ENCODE measurements at places on chromosomes 2 and 18.
A peak's percentile ranks its signal among the peaks of the same experiment; 100 is the strongest.

DNA sequence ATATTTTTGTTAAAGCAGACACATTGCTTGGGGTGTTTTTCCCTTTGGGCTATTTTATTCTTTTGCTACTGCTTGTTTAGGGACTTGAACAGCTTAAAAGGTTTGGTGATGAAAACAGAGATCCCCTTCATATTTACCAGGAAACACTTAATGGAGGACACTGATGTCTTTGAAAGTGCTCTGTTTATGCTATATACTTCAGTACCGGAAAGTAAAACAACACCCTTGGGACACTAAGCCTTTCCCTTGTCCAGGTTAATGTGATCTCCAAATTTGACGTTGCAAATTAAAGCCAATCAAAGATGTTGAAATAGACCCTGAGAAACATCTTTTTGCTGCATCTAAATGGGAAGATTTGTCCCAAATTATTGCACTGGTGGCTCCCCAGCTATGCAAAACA is 564.6 kb upstream of the PKDCC start:
- DNase-seq = no peak

DNA sequence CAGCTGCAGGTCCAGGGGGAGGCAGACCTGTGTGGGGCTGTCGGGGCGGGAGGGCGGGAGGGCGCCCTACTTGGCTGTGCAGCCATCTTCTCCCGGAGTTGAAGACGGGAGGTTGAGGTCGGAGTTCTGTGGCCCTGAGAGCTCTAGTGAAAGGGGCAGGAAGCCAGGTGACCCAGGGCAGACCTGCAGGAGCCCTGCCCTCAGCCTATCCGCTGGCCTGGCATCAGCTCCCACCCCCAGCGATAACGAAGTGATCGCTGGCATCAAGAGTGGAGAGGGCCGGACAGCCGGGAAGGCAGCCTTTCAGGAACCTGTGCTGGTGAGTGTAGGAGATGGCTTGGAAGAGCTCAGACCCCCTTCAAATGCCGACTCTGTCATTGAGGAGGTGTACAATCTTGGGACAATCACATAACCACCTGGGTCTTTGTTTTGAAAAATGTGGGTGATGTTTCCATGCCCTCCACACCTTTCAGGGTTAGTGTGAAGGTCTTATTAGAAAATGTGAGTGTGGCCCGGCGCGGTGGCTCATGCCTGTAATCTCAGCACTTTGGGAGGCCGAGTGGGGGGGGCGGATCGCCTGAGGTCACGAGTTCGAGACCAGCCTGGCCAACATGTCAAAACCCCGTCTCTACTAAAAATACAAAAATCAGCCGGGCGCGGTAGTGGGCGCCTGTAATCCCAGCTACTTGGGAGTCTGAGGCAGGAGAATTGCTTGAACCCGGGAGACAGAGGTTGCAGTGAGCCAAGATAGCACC is 1.3 kb downstream of the ARHGEF4 start:
- DNase-seq = no peak

DNA sequence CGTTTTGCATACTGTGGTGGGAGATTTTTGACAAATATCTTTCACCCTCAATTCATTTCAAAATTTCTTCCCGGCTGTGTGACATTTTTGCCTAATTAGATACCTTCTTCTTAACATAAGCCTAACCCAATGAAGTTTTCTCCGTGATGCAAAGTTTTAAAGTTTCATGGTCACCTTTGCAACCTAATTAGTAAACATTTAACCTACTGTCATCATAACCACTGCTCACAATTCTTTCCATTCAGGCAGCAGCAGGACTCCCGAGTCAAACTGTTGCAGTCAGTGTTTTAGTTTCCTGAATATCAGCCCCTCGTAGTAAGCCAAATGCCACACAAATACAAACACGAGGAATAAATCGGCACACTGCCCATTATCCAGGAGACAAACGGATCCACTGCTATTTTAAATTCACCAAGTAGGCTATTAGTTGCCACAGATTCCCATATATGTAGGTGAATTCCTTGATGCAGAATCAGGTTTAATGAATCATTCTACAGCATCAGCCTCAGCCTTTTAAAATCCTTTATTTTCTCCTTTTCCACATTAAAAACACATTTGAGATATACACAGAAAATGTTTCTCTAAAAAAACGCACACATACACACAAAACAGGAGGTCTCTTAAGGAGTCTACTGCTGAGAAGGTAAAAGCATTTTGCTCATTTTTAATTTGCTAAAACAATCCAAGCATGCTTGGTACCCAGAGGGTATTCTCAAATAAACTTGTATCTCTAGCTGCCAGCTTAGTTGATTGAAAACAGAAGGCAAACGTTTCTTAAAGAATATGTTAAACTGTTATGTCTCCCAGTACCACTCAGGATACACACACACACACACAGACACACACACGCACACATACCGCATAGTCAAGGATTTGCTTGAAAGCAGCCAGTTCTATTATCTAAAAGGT is 106.5 kb upstream of the KCTD1 start:
- DNase-seq = peak; percentile 54

GRCh38 chr2:42202634-42203008 is 33.5 kb downstream of the EML4 start:
- no peak for DNase-seq

- DNase-seq = no peak
These were observed 1.0 kb upstream of the B3GNT7 start for GRCh38 chr2:231394211-231395141.

- DNase-seq = no peak
These were observed 274.9 kb downstream of the NDUFA10 start for GRCh38 chr2:239750045-239750835.

DNA sequence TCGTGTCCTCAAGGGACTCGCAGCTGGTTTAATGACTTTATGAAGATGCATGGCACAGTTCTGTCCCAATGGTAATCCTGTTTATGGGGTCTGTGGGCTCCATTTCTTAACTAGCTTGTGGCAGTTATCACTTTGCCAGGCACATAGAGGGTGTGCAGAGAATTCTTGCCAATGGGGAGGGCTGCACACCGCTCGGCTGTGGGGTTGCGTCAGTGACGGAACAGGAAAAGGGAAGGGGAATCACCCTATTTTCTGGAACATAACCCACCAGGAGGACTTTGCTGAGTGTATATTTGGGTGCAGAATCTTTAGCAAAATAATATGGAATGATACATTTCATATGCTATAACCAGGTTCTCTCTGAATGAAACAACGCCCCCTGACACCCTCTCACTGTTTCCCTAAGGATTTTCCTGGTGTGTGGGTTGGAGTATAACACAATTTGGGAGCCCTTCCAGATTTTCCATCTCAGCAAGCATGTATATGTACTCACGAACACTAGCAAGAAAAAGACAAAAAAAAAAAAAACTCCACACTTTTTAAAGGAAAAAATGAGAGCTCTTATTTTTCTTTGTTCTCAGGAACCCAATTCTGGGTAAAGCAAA is 43.9 kb upstream of the TRIB2 start:
- no peak for DNase-seq

DNA sequence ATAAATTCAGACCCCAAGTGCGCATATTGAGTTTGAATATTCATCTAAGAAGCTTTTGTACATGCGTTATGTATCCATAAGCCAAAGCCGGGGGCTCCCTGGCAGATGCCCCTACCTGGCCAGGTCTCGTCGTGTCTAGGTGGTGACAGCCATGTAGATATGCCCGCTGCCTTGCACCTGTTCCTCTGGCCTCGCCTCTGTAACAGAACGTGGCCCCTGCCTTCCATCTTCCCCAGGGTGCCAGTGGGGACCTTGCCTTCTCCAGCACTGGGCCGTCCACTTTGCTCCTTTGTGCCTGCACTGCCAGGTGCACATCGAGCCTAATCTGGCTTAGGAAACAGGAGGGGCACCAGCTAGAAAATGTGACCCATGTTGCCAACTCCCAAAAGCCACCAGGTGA is 198.2 kb downstream of the AGAP1 start:
- no peak for DNase-seq

DNA sequence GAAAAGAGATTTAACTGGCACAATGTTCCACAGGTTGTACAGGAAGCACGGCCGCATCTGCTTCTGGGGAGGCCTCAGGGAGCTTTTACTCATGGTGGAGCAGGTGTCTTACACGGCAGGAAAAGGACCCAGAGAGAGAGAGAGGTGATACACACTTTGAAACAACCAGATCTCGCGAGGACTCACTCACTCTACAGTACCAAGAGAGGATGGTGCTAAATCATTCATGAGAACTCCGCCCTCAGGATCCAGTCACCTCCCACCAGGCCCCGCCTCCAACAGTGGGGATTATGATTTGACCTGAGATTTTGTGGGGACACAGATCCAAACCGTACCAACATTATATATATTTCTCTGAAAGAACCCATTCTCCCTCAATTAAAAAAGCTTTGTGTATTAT is 79.7 kb upstream of the DOCK10 start:
- DNase-seq = no peak

DNA sequence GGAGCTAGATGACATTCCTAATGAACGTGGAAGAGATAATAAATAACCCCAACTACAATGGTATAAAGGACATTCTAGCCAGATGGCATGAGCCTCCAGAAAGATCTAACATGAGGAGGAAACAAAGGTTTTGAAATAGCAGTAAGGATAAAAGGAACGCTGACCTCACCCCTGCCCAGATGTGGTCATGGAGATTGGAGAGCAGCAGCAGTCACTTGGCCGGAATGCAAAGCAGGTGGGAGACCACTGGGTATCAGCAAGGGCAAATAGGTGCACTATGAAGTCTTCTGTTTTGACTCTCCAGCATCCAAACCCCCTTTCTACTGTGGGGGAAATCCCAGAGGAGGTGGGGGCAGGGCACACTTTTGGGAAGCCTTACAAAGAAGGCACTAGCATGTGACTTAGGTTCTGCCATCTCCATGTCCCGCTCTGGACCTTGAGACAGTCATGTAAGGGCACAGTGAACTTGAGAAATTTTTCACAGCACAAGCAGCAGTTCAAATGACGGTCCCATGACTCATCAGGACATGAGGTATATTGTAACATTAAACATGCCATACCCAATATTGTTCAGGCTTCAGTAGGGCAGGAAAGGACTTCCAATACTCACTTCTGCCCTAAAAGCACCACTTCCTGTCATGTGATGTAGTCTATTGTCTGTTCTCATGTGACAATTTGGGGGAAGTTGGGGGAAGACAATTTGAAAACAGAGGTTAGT is 55.2 kb downstream of the METTL4 start:
- peak; percentile 88 for DNase-seq

- DNase-seq = no peak
These were observed 424.3 kb upstream of the ACVR2A start for GRCh38 chr2:147420517-147420916.

DNA sequence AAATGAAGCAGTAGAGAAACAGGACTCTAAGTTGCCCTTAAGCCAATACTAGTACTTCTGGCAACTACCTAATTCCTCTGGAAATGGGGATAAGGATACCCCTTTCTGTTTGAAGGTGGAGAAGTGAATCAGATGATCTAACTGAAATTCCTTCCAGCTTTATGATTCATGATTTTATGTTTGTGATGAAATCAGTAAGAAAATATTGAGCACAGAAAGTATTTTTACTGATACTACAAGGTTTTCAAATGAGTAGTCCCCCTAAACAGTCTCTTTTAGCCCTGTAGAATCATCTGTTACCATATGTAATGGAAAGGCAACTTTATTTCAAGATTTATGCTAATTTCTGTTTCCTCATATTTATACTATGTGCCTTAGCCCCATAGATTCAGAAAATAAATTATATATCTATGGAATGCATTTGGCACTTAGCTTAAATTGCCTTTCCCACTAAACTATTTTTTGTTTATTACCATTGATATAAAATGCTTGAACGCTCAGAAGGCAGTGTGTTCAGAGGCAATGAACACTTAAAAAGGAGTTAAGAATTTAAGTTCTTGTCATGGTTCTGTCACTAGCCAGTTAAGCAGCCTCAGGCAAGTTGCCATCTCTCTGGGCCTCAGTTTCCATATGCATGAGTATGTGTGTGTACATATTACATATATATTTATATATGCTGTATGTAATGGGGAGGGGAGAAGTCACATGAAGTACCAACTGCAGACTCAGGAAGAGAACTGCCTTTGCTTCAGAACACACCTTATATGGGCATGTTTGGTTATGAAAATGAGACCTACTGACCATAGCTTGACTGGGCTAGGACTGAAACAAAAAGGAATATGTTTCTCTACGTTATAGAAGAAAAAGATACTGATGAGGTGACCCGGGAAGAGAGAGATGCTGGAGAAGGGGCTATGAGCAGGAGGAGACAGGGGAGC is 97.7 kb downstream of the CDC42EP3 start:
- DNase-seq = peak; percentile 70

DNA sequence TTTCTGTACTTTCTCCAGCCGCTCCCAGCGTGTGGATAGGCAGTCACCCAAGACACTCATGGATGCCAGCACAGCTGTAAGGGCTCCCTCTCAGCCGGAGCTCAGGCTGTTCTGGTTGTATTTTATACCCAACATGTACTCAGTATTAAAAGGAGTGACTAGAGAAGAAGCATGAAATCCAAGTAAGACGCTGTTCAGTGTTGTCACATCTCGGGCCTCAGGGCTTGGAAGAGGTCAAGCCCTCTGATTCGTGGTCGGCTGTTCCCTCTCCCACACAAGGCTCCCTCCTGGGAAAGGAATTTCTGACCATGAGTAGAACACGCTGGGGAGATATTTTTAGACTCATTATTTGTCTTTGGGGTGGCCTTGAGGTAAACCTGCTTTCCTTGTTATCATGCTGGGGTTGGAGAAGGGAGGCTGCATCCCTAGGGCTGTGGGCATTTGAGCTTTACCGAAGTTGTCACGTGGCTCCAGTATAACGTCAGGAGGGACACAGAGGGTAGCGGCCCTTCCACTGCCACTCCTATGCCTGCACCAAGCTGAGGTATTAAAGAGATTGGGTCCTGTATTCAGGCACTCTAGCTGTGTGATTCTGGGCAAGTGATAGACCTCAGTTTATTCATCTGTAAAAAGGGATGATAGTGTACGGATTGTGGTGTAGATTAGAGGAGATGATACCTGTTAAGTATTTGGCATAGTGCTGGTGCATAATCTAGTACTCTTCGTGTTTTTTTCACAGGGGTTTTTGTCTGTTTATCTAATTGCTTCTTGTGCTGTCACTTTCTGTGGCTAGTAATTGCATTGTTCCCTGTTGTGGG is 34.1 kb downstream of the HK2 start:
- peak; percentile 77 for DNase-seq

DNA sequence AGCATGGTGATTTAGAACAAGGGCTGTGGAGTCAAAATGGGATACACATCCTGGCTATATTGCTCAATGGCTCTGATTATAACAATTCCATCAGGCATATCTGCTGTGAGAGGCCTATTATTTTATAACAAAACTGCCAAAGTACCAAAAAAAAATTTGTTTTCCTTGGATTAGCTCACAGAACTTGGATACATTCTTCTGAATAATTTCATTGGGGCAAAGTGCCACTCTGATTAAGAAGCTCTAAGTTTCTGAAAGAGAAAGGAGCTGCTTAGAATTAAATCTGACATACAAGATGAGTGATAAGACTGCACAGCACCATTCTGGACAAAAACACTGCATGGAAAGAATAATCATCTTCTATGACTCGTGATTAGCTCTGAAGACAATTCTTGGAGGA is 85.7 kb downstream of the SMC6 start:
- peak; percentile 83 for DNase-seq

DNA sequence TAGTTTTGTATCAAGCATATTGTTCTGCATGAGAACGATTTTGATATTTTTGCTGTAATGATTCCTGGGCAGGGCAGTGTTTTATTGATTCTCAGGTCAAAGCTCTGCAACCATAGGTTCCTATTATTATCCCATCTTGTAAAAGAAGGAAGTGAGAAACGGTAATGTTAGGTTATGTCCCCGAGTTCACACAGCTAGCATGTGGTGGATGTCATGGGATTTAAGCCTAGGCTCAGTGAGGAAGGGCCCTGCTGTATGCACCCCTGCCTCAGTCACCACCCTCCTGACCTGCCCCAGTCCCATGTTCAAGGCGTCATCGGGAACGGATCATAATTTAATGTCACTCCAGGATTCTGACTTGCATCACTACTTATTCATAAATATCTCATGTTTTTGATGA is 10.7 kb downstream of the ACP1 start:
- no peak for DNase-seq
